SJCRH30 (cell line): ENCODE measurements at places on chromosomes 1 and 21.

DNA sequence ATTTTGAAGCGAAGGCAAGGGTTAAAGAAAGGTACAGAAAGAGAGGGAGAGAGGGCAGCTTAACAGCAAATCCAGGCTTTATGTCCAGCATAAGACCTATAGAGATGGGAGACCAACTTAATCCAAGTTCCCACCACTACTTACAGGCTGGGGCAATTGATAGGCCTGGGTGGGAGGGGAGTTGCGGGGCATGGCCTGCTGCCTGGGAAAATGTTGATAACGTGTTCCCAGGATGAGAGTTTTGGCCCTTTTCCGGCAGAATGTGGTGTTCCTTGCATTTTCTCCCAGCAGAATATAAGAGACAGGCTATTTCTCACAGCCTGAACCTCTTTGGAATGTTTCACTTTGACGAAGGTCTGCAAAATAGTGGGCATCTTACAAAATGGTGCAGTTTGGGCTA, 34.9 kb upstream of the PLA2G5 start:
- no peak for DNase-seq

DNA sequence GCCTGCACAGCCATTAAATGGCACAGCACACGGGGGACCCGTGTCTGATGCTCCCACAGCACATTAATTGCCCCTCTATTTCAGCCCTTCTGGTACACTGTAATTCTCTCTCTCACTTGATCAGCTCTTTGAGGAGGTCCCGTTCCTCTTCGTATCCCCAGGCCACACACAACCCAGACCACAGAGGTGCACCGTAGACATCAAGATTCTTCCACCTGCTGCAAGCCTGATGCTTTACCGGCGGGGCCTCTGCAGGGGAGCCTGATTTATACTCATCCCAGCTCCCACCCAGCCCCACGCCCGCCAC, 759 bp downstream of the SMYD3 start:
- no peak for DNase-seq

DNA sequence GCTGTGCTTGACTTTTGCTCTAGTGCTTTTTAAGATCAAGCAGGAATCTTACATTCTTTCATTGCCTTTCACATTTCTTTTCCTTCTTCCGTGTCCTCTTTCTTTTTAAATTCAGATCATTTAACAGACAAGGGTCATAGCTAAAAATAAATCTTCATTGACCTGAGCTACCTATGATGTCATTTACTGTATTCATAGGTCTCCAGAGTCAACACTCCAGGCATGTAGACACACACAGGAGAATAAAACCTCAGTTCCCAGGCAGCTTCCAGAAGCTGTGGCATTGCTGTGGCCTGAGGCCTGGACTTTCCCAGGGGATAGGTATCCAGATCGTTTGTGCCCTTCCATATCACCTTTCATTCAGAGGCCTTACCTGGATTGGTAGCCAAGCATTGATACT, 38.5 kb upstream of the ENAH start:
- DNase-seq: peak; percentile 44

DNA sequence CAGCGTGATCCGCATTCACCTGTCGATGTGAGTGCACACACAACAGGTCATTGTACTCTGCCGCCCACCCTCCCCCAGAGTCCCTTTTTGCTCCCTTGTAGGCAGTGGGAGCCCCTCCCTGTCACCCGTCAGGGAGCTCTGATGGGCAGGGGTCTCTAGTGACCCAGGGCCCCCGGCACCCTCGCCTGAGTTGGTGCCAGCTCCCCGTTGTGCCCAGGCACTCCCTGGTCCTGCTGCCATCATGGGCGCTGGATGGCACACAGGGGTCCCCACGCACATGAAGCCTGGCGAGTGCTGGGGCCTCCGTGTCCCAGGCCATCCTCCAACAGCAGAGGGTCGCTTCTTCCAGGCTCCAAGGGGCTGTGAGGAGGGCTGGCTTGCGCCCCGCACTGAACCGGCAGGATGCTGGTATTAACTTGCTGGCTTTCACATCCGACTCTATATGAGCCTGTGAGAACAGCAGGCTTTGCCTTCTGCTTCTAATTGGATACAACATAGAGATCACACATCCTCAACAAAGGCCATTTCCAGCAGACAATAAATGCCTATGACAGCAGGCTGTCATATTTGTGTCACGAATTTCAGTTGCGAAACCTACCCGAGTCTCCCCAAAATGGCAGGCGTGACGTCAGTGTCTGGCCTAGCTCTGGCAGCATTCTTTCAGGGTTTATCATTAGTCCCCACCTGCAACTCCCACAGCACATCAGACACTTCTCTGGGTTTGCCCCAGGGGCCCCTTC, 35.4 kb downstream of the KIAA1614 start:
- DNase-seq: no peak

GRCh38 chr21:36821032-36821299, 122.1 kb downstream of the SIM2 start:
- DNase-seq: no peak

GRCh38 chr1:50265790-50266314, 157.1 kb downstream of the ELAVL4 start:
- DNase-seq: no peak

GRCh38 chr1:85058786-85059185, 10.5 kb upstream of the MCOLN3 start:
- no peak for DNase-seq

- no peak for DNase-seq
These were observed 7.3 kb upstream of the FABP3 start for GRCh38 chr1:31380181-31380580.

- DNase-seq: peak; percentile 40
These were observed 2.1 kb upstream of the WASF2 start for GRCh38 chr1:27491748-27492700.

DNA sequence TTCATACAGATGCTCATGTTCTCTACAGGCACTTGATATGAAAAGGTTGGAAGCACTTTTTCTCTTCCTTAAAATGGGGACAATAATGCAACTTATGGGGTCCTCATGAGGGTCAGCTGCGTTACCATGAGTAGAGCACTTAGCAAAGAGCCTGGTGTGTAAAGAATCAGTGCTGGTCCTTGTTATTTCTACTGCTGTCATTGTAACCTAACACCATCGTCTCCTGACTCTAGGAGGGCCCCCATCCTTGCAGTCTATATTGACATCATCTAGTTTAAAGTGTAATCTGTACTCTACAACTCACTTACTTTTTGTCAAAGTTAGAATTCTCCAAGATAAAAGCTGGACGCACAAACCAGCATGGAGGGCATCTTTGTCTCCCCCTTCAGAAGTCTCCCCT, 2.4 kb downstream of the CAPN9 start:
- DNase-seq: no peak
